ENCODE measurements at places on chromosomes 2 and 18. TPM values are rescaled to one million over a fixed set of nuclear protein-coding genes. Genes with fewer than 3 reads are reported as not detected.

CCDC74B gene
- 14.4 TPM for polyA plus RNA-seq

ARHGAP28 gene
- polyA plus RNA-seq, result 75.3 TPM

TSPYL6 gene
- polyA plus RNA-seq, result not detected

PLEK gene
- 6.8 TPM for polyA plus RNA-seq

ELAC1 gene
- 18.2 TPM for polyA plus RNA-seq

IL36B gene
- polyA plus RNA-seq, result not detected

CPLX4 gene
- polyA plus RNA-seq, result 0.08 TPM

RFTN2 gene
- 18.8 TPM for polyA plus RNA-seq

TLX2 gene
- polyA plus RNA-seq, result not detected

CABLES1 gene
- polyA plus RNA-seq, result 26.5 TPM

UGT1A10 gene
- 0.03 TPM for polyA plus RNA-seq

MDH1B gene
- polyA plus RNA-seq, result 12.7 TPM

PLCL1 gene
- 16.4 TPM for polyA plus RNA-seq

STAM2 gene
- polyA plus RNA-seq, result 48.4 TPM

RNU2-63P gene
- 0.94 TPM for polyA plus RNA-seq

LRP1B gene
- polyA plus RNA-seq, result 0.96 TPM

CROCC2 gene
- 0.13 TPM for polyA plus RNA-seq

SKA1 gene
- 7.7 TPM for polyA plus RNA-seq

GCG gene
- not detected for polyA plus RNA-seq

C2orf78 gene
- not detected for polyA plus RNA-seq

MC5R gene
- 0.16 TPM for polyA plus RNA-seq

LCT gene
- polyA plus RNA-seq, result not detected

ADGRF3 gene
- 4.0 TPM for polyA plus RNA-seq

TTN gene
- polyA plus RNA-seq, result 0.97 TPM

IL36A gene
- not detected for polyA plus RNA-seq

ONECUT2 gene
- polyA plus RNA-seq, result 0.22 TPM

TRABD2A gene
- 0.36 TPM for polyA plus RNA-seq

SERPINB4 gene
- polyA plus RNA-seq, result not detected

HADHB gene
- polyA plus RNA-seq, result 160 TPM

CKAP2L gene
- polyA plus RNA-seq, result 16.4 TPM

EMILIN2 gene
- polyA plus RNA-seq, result 13.0 TPM

NTSR2 gene
- not detected for polyA plus RNA-seq

PRKCE gene
- 9.8 TPM for polyA plus RNA-seq

Measured in right renal pelvis (tissue), 4 donors.